ENCODE measurements at places on chromosomes 1 and 21.
A peak's percentile ranks its signal among the peaks of the same experiment; 100 is the strongest.

GRCh38 chr1:89460325-89460724 is 64.3 kb upstream of the LRRC8B start:
- no peak for DNase-seq

DNA sequence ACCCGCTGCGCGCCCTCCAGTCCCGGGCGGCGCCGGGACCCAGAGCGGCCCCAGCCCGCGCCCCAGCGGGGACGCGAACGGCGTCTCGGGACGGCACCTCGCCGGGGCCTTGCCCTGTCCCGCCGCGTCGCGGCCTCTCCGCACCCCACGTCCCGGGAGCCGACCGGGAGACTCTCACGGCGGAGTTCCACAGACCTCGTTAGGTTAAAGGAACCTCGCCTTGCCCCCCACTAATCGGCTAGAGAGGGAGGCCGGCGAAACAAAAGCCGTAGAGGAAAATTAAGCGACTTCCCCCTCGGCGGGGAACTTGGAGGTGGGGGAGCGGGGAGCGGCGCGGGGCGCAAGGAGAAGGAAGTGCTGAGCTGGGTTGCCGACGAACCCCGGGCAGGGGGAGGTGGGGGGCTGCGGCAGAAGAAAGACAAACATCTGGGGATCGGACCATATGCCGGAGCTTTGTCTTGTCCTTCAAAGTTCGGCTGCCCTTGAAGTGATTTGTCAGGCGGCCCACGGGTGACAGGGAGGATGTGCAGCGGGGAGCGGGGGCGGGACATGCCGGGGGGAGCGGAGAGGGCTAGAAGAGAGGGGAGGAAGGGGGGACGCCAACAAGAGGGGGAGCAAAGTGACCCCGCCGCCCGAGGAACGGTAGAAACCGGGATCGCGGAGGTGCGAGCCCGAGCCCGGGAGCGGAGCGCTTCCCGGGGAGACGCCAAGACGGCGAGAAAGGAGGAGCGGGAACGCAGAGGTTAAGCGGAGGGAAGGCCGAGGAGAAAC is 120.0 kb upstream of the RRP15 start:
- DNase-seq = peak; percentile 3

- DNase-seq = no peak
Measured at GRCh38 chr1:101732261-101732660, 264.5 kb downstream of the OLFM3 start.

DNA sequence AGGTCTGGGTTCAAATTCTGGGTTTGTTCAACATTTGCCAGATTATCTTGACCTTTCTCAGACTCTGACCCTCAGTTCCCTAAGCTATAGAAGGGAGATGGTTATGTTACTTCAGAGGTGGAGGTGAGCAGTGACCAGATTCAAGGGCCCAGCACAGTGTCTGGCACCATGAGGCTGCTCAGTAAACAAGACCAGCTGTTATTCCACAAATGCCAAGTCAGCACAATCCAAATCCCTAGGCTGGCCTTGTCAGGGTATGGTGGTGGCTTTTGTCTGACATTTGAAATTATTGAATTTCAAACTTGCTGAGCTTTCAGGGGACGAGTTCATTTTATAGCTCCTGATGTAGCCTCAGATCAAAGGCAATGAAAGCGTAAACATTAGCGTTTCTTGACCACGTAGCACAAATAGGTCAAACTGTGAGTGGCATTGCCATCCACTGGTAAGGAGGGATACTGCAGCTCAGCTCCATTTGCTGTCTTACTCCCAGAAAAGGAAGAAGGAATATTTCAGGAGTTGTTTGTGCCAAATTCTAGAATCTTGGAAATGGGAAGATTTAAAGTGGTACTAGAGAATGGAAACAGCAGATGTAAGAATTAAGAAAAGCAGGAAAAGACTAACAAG is 94.3 kb upstream of the EDN2 start:
- no peak for DNase-seq

- no peak for DNase-seq
Measured at GRCh38 chr1:159988006-159988405, 34.0 kb upstream of the SLAMF9 start.

GRCh38 chr1:39061951-39062350 is 35.8 kb downstream of the NDUFS5 start:
- DNase-seq = no peak

- no peak for DNase-seq
Measured at GRCh38 chr1:93016171-93016570, 54.9 kb upstream of the DIPK1A start.

DNA sequence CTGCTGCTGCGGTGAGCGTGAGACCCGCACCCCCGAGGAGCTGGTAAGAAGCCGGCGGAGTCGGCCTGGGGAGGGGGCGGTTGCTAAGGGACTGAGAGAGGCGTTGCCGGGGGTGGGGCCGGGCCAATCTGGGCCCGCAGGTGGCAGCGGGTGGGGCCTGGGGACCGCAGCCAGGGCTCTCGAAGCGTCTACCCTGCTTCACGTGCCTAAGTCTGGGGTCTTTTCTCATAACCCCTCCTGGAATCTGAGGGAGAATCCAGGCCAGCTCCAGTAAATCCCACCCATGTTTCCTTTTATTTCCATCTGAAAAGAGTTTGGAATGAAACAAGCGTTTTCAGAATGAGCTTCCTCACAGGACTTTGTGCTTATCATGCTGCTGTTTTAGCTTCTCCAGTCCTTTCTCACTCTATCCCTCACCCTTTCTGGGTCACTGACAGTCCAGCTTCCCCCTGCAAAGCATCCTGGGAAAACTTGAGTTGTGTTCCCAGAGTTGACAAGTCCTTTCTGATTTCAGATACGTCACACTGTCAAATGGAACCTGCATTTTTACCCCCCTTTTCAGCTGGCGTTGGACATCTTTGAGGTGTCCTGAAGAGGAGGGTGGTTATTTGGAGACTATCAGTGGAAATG is 431 bp downstream of the CLCN6 start:
- no peak for DNase-seq

GRCh38 chr1:40808444-40808843 is 24.9 kb downstream of the KCNQ4 start:
- DNase-seq = no peak

- no peak for DNase-seq
Measured at GRCh38 chr21:35084869-35085268, 35.8 kb upstream of the RUNX1 start.

DNA sequence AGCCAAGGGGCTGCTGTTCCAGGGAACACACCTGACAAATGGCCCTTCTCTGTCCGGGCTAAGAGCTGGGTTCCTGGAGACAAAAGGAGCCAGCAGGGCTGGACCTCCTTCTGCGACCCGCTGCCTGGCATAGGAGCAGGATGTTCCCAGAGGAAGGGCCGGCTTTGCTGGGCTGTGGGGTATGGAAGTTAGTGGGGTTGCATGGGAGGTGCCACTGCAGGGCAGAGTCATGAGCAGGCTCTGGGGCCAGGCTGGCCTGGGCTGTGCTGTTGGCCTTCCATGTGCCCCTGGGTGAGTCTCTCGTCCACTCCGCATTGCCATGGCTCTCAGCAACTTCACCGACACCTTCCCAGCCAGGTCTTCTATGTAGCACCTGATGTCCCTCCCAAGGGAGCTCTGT is 507.6 kb downstream of the PTPRU start:
- no peak for DNase-seq

- no peak for DNase-seq
Measured at GRCh38 chr21:17976139-17976538, 157.0 kb upstream of the C21orf91 start.

GRCh38 chr1:33171977-33172813 is 9.6 kb downstream of the TRIM62 start:
- DNase-seq = no peak

- DNase-seq = no peak
Measured at GRCh38 chr1:212958175-212958574, 7.8 kb downstream of the VASH2 start.
